Naive thymus-derived CD8-positive, alpha-beta T cell (primary cell): ENCODE measurements at places on chromosomes 12 and 14. TPM values are rescaled to one million over a fixed set of nuclear protein-coding genes. Genes with fewer than 3 reads are reported as not detected.

The KITLG gene
- not detected for polyA plus RNA-seq

The SAMD15 gene
- 0.07 TPM for polyA plus RNA-seq

- DNase-seq: no peak
Measured at GRCh38 chr12:68793975-68794652, 13.9 kb upstream of the MDM2 start.

DNA sequence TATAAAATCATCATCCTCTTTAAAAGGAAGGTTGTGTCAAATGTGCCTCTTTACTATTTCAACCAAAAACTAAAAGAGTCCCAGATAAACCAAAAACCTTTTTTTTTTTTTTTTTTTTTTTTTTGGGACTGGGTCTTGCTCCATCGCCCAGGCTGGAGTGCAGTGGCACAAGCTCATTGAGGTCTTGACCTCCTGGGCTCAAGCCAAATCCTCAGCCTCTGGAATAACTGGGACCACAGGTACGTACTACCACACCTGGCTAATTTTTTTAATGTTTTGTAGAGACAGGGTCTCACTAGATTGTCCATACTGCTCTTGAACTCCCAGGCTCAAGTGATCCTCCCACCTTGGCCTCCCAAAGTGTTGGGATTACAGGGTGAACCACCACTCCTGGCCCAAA is 16.4 kb upstream of the SELPLG start:
- DNase-seq: no peak

GRCh38 chr12:6613015-6613775 is 6.0 kb upstream of the CHD4 start:
- no peak for DNase-seq

GRCh38 chr12:2877047-2877952 is at the start of the genes FOXM1 and RHNO1:
Gene FOXM1 (minus strand): TSS chr12:2877174. CDS start chr12:2874478, 2,696 bp downstream.
Gene RHNO1 (plus strand): TSS chr12:2877223. CDS start chr12:2885367, 8,144 bp downstream.
- peak; percentile 85 for DNase-seq

DNA sequence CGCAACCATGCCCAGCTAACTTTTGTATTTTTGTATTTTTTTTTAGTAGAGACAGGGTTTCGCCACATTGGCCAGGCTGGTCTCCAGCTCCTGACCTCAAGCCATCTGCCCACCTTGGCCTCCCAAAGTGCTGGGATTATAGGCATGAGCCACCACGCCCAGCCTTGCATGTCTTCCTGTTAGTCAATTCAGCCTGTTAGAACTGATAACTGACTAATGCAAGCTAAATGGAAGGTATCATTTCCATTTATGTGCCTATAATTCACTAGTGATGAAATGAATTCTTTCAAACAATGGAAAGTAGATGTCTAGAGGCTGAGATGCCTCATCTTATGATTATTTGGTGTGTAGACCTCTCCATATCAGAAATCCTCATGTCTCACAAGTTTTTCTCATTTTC is 37.3 kb upstream of the DIP2B start:
- no peak for DNase-seq
